ENCODE measurements at places on chromosomes 2 and 18.

GRCh38 chr2:109126501-109126860 is 2.5 kb upstream of the SH3RF3 start:
- no peak for DNase-seq

DNA sequence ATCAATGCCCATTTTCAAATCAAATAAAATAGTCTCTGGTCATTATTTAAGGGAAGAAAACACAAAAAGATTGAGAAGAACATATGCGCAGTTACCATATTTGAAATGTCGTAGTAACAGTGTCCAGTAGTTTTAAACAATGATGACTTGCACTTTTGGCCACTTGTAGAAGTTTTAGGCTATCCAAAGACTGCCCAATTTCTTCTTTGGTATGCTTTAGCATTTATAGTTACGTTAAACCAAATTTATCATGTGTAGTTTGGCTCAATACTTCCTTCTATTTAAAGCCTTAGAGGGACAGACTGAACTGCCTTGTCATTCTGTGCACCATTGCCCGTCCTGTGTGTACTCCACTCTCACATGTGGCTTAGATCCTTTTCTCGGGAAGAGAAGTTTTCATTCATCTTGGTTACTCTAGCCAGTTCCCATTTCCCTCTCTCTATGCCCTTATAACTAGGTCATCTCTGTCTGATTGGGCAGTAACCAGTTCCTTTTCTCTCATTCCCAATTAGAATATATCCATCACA is 84.8 kb upstream of the TTN start:
- DNase-seq = no peak

GRCh38 chr2:68937346-68938055 is 15.2 kb downstream of the GKN2 start:
- no peak for DNase-seq

GRCh38 chr2:233307565-233307964 is at the start of gene SAG:
Gene SAG, plus strand, starts transcription at chr2:233307816. Its CDS starts 1,374 bp downstream, at chr2:233309190.
- DNase-seq = no peak

GRCh38 chr2:135311268-135311667 is 219.8 kb downstream of the ZRANB3 start:
- DNase-seq = no peak

DNA sequence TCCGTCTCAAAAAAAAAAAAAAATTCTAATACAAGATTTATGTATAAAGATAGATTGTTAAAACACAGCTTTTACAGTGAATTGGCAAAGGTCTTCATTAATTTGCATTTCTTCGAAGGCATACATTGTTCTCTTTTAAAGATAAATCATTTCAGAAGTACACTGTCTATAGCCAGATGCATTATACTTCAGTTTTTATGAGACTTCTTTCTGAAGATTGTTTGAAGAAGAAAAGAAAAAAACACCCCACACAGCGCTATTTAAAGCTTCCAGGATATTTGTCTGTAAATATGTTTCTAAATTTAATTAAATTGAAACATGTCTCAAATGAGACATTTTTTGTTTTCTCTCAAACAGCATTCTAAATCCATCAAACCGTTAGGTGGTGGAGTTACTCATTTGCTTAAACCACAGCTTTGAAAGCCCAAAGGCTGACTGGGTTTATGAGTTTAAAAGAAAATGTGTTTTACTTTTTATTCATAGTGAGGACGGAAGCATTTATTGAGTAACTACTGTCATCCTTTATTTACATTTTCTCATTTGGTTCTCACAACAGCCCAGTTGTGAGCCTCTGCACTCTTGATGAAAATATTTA is 42.4 kb upstream of the C1GALT1C1L start:
- no peak for DNase-seq

- DNase-seq = peak; percentile 37
These were observed 10.6 kb downstream of the COL5A2 start for GRCh38 chr2:189168856-189169499.

DNA sequence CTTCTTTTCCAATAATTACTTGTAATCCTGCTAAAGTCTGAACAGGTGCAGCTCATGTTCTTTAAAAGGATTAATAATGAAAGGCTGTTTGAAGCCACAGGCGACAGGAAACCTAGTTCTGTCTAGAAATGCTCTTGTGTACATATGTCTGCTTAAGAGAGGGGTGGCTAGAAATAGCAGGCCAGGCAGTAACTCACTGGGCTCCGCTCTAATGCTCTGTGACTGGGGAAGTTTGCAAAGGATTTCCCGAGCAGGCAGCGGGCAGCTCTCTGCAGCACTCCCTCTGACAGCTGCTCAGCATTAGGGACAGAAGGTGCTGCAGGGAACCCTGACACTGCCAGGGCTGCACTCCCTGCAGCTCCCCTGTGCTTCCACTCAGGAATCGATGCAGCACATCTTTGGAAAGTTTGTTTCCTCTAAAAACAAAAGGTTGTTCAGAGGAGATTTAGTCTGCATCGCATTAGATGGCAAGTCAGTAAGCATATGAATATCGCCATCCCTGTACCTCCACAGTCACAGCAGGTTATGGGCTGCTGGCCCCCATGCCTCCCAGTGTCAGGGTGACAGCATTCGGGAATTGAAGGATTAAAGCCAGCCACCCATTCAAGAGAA is 33.1 kb upstream of the TTC39C start:
- DNase-seq = peak; percentile 74

- DNase-seq = no peak
These were observed 12.8 kb upstream of the GALNT5 start for GRCh38 chr2:157244691-157245090.

DNA sequence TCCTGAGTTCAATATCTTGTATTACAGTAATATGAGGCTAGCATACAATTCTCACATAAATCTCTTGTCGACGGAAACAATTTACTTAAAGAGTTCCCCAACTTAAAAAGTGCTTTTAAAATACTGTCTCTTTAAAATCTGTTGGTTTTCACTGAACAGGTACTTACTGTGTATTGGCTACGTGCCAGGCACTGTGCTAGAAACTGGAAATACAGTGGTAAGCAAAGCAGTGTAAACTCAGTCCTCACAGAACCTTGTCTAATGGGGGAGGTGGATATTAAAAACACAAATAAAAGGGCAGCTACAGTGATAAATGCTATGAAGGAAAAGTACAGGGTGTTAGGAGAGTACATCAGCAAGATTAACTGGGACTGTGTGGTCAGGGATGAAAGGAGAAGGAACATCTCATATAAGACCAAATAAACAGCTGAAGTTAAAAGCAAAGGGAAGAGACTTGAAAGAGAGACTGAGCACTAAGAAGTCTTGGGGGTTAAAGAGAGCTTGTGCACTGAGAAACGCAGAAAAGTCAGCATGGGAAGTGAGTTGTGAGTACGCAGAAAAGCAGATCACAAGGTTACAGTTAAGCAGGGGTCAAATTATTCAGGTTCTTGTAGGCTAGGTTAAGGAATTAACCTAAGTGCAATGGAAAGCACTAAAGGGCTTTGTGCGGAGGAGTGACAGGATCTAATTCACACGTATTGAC is 52.5 kb downstream of the USP40 start:
- DNase-seq = peak; percentile 13

GRCh38 chr18:13136904-13137669 is 81.5 kb upstream of the LDLRAD4 start:
- peak; percentile 49 for DNase-seq

- DNase-seq = no peak
These were observed 37.0 kb upstream of the GRHL1 start for GRCh38 chr2:9914384-9915065.

- no peak for DNase-seq
These were observed 26.9 kb downstream of the AGAP1 start for GRCh38 chr2:235520787-235521186.

DNA sequence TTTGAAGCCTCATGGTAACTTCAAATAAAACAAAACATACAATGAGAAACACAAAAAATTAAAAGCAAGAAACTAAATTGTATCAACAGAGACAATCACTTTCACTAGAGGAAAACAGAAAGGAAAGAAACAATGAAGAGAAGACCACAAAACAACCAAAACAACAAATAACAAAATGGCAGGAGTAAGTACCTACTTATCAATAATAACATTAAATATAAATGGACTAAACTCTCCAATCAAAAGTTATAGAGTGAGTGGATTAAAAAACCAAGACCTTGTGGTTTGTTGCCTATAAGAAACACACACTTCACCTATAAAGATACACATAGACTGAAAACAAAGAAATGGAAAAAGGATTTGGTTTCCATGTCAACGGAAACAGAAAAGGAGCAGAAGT is 830.1 kb upstream of the TMEFF2 start:
- no peak for DNase-seq

DNA sequence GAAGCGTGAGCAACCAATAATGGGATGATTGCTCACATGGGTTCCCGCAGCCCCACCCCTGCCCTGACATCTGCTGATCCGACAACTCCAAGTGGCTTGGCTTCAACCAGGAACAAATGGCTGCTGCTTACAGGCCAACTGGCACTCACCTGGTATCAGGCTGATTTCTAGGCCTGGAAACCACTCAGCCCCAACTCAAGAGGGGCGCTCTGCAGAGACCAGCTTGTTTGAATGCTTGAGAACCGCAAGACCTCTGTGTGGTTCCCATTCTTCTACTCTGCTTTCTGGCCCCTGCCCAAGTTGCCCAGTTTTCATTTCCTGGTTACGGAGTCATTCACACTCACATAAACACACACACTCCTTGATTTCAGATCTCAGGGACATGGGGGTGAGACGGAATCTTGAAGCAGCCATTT is 52.0 kb downstream of the TNP1 start:
- DNase-seq = peak; percentile 82

DNA sequence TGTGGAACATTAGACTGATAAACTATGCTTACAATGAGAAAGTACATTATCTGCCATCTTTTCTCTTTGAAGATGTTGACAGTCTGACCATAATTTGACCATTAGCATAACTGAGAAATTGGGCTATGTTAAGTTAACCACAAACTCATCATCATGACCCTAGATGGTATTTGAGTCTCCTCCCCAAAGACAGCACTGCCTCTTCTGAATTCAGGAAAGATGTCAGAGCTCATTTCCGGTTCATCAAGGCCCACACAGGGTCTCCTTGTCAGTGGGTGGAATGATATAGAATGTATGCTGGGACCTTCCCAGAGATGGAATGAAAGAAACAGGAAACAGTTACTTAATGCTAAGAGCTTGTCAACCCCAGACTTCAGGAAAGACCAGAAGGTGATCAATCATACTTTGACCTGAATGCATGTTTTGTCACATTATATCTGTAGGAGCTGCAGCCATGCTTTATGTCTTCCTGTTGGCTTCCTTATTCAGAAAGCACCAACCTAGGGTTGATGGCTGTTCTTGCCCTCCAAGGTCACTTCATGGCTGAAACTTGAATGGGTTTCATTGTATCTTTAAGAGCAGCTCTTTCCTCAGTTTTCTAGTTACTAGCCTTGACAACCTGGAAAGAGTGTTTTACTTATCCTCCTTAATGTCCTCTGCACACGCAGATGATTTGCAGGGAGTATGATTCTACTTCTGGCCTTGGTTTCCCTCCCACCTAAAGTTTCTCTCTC is 99.1 kb upstream of the NEUROD1 start:
- DNase-seq = no peak

DNA sequence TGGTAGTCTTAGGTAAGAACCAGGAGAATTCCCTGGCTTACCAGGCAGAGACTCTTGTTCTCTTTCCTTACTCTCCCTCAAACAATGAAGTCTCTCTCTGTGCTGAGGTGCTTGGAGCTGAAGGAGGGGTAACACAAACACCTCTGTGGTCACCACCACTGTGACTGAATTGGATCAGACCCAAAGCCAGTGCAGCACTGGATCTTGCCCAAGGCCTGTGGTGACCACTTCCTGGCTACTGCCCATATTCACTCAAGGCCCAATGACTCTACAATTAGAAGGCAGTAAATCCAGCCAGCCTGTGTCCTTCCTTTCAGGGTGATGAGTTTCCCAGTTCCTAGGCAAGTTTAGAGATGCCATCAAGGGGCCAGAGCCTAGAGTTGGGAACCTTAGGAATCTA is 706.8 kb downstream of the SLC4A3 start:
- DNase-seq = no peak

GRCh38 chr2:174195253-174195652 is 53.1 kb downstream of the OLA1 start:
- peak; percentile 6 for DNase-seq

- no peak for DNase-seq
These were observed 441.7 kb upstream of the SMIM21 start for GRCh38 chr18:75869162-75869561.

- no peak for DNase-seq
These were observed 135.0 kb downstream of the SCG2 start for GRCh38 chr2:223467196-223467595.

GRCh38 chr2:29281086-29281915 is 166.1 kb downstream of the CLIP4 start:
- DNase-seq = peak; percentile 76

GRCh38 chr2:127058246-127058953 is 48.6 kb downstream of the BIN1 start:
- DNase-seq = no peak

- DNase-seq = no peak
These were observed 927 bp upstream of the HOXD13 start for GRCh38 chr2:176091329-176092258.

DNA sequence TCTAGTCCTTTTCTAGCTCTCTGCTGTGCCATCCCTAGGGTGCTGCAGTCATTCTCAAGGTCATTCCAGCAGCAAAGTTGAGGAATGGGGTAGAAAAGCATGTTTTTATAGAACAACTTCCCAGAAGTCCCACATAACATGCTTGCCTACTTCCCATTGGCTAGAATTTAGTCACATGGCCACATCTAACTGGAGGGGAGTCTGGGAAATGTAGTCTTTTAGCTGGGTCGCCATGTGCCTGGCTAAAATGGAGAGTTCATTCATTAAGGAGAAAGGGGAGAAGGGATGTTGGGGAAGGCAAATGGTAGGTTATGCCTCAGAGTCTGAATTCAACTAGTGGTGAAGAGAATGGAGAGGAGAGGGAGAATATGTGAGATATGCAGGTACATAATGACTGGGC is 85.7 kb downstream of the SLC4A3 start:
- no peak for DNase-seq
